DMS79 (cell line): ENCODE measurements at places on chromosomes 2 and 18.

- peak; percentile 18 for DNase-seq
Observed at GRCh38 chr2:227890495-227891079, 19.2 kb downstream of the DAW1 start.

- no peak for DNase-seq
Observed at GRCh38 chr2:106189325-106189724, 4.8 kb downstream of the UXS1 start.

DNA sequence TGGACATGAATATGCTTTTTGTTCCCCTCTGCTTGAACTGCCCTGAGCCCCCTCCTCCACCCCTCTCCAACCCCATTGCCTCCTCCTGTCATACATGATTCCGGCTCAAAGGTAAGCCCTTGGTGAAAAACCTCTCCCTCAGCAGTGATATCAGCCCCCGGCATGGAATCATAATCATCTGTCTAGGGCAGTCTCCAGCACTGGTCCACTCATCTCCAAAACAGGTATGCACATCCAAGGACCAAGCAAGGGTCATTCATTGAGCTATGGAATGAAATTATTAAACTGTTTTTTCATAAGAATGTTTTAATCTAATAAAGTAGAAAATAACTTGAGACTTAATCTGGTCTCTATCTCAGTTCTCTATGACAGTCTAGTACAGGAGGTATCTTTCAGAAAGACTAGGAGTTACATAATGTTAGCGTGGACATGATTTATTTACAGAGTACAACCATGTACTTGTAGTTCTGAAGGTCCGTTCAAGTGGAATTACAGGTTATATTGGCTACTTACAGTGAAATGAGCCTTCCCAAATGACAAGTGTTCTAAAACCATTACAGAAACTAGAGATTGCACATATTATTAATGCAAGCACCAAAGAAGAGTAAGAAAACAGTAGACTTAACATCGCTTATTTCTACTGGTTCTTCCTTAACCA lies 75.2 kb downstream of the ACVR1 start:
- DNase-seq: peak; percentile 54

DNA sequence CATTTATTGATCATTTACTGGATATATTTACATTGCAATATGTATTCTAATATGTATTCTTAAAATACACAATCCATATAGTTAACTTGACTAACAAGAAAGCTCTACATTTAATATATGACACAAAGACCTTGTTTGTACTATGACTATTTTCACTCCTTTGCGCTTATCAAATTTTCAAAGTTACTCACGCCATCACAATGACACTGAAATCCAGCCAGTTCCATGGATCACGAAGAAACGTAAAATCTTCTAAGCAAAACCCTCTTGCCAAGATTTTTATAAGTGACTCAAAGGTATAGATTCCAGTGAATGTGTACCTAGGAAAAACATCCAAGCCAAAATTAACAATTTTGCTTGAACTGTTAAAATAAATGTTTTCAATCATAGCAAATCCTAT lies 39.6 kb downstream of the SCN3A start:
- no peak for DNase-seq

GRCh38 chr18:7754725-7755181 lies 187.6 kb downstream of the PTPRM start:
- DNase-seq: no peak

- no peak for DNase-seq
Observed at GRCh38 chr2:120180066-120180465, 43.1 kb downstream of the TMEM185B start.

DNA sequence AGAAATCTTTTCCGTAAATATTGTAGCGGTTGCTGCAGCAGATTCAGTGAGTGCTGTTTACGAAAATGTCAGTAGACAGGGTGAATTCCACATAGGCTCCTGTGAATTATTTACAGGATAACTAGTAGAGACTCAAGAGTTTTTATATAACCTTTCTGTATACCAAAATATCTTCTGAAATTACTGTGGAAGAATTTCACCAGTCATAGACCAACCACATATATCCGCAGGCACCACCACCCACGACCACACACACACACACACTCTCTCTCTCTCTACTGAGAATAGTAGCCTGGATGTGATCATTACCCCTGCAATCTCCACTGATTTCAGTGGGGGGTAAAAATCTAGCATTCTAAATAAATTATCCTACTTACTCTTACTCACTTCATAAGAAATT lies 341.8 kb downstream of the RBM43 start:
- no peak for DNase-seq

DNA sequence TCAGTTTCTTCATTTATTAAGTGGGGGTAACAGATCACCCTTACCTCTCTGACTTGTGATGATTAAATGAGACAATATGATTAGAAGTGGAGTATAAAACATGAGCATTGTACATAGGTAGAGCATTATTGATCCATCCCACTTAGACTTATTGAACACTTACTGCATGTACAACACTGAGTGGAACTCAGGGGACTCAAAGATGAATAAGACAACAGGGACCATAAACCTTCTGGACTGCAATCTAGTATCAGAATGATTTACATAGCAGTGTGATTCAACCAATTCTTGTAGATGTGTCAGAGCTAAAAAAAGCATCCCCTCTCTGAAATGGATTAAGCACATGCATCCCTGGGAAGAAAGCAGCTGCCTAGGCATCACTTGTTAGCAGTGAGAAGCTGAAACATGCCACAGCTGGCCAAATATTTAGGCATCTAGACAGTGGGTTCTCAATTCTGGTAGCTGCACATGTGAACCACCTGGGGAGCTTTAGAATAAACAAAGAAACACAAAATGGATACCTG lies 111.5 kb downstream of the CYRIA start:
- DNase-seq: no peak

DNA sequence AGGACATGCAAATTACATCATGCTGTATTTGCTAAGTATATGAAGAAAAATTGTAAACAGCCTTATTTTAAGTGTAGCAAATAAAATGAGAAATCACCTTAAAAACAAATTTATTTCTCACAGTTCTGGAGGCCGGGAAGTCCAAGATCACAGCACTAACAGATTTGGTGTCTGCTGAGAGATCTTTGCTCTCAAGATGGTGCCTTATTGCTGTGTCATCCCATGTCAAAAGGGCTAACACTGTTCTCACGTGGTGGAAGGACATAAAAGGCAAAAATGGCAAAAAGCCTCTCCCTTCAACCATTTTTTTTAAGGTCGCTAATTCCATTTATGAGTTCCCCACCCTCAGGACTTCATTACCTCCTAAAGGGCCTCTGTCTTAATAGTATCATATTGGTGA lies 12.1 kb downstream of the XRCC5 start:
- DNase-seq: no peak

DNA sequence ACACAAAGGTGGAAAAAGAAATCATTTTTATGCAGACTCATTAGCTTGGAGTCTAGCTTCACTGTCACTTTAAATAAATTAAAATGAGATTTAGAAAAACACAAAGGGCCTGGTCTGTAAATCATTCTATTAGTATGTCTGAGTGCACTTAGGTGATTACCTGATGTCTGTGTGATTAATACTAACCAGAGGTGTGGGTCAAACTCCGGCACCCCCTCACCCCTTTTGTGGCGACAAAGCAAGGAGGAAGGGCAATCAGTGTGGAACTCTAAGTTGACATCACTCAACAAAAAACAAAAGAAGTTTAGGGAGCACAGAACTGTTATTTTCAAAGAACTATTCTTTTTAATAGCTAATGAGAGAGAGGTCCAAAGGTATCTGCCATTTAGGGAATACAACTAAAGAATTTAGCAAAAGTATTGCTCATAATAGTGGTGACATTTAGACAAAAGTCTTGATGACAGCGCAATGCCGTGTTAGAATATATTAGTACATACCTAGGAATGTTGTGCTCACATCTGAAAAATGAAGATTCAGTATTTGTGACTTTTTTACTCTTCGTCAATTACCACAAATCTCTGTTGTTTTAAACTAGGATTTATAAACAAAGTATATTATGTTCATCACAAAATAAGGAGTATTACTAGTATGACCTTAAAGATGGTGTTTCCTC lies 66.3 kb downstream of the ZEB2 start:
- no peak for DNase-seq

GRCh38 chr2:20091305-20091991 lies 40.0 kb upstream of the LAPTM4A start:
- DNase-seq: no peak

DNA sequence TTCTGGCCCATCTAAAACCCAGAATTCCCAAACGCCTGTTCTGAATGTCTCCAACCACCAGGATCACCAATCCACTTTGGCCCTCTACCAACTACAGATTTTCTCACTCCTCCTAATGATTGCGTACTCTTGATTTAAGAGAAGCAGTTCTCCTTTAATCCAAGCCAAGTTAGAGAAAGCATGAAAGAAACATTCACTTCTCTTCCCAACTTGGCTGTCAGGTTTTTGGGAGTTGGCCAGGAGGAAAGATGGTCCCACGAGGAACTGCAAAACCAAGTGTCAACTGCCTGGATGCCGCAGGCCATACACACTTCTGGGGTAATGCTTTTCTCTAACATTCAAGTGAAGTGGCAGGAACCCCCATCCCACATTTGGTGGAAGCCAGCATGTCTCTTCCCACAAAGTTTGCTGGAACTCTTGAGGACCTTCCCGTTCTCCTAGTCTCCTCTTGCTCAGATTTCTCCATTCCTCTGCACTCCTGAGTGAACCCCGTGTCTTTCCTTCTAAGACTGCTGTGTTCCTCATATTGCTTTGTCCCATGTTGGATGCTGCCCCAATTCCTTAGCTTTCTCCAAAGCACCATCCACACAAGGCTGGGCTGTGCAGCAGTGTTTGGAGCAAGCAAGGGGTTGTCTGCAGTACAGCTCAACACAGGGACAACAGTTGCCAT lies 138.5 kb upstream of the LGALSL start:
- DNase-seq: no peak

GRCh38 chr2:54866868-54867267 lies 143.4 kb downstream of the EML6 start:
- no peak for DNase-seq

- DNase-seq: no peak
Observed at GRCh38 chr2:238059505-238059904, 1.3 kb upstream of the SCLY start.

GRCh38 chr2:111052621-111053020 lies 68.1 kb upstream of the BCL2L11 start:
- DNase-seq: no peak

DNA sequence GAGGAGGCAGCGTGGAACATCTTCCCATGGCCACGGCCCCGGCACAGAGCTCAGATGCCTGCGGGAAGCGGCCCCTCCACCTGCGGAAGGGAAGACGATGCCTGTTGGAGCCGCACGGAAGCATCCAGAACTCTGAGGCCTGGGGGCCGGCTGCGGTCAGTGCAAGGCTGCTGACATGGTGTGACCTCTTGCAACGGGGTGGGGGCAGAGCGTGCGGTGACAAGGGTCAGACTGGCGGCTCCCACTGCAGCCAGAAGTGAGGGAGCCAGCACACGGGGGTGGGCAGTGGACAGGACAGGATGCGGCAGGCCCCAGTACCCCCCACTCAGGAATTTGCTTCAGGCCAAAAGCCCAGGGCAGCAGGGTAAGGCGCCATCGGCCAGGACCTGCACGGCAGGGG lies 48.8 kb downstream of the SLC66A2 start:
- DNase-seq: no peak

GRCh38 chr2:168452781-168453180 lies 3.3 kb upstream of the CERS6 start:
- DNase-seq: no peak

DNA sequence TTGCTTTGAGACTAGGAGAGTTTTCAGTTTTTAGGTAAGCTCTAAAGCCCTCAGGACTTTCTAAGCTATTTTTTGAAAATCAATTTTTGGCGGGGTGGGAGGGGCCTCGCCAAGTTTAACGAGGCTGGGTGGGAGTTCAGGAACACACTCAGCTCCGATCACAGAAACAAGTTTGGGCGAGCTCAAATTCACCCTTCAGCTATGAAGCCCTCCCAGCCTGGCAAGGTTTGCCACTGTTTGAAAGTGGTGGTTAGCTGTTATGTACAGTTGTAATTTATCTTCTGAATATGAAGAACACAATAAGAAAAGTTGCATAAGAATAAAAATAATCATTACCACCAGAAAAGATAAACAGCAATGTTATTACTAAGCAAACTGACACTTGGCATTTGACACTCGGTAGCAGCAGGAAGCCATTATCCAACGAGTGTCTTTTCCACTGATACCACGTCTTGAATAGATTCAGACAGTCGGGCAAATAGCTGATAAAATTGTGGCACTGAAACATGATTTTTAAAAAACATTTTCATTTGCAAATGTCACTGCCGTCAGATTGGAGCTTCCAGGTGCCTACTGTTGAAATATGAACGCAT lies 59.8 kb downstream of the KCTD1 start:
- no peak for DNase-seq

DNA sequence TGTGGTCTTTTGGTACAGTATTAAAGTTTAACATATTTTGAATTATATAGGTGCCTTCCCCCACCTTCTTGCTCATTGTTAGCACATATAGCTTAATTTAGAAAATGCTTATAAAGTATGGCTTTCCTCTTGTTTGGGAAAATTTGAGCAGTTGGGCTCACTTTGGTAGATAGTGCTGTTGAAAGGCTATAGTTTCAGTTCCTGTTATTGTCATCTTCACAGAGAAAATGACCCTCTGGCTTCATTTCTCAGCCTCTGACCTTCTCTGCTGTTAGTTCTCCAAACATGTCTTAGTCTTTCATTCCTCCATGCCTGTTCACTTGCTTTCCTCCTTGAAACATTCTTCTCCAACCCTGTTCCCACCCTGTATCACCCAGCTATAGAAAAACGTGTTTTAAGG lies 200.6 kb downstream of the WDR7 start:
- no peak for DNase-seq

GRCh38 chr2:110655701-110656100 lies 22.2 kb downstream of the BUB1 start:
- no peak for DNase-seq

DNA sequence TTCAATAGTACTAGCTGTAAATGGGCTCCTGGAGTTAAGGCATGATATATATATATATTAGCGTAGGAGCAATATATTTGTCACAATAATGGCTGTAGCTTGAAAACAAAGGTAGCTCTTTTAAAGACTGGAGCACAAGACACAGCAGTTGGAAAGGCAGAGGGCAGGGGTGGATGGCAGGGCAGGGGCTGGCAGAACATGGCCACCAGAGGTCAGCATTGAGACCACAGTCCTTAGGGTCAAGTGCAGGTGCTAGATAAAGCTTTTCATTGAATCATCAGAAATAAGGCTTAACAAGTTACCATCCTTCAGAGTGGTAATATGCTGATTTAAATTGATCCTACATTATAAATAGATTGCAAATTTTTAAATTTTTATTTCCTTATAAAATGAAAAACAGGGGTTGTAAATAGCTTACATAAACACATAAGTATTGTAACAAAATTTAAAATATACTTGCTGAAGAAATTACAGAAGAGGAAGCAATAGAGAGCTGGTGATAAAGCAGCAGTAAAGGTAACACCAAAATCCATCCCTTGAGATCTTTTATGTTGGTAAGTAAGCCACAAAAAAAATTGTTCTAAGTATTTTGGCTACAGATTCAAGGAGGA lies 161.2 kb upstream of the PIEZO2 start:
- DNase-seq: no peak
